Right ventricle myocardium superior (tissue), 1 donor: ENCODE measurements at places on chromosomes 7 and 10.
A peak's percentile ranks its signal among the peaks of the same experiment; 100 is the strongest.

GRCh38 chr10:93746844-93747284, 10.9 kb upstream of the LGI1 start:
- DNase-seq, result no peak

- DNase-seq, result peak; percentile 48
Measured at GRCh38 chr7:98217623-98218582, 6.7 kb downstream of the BHLHA15 start.

GRCh38 chr10:70190102-70190501, 19.8 kb upstream of the SAR1A start:
- DNase-seq, result no peak

GRCh38 chr10:103192089-103192450, 1.0 kb downstream of the NT5C2 start:
- DNase-seq, result no peak

DNA sequence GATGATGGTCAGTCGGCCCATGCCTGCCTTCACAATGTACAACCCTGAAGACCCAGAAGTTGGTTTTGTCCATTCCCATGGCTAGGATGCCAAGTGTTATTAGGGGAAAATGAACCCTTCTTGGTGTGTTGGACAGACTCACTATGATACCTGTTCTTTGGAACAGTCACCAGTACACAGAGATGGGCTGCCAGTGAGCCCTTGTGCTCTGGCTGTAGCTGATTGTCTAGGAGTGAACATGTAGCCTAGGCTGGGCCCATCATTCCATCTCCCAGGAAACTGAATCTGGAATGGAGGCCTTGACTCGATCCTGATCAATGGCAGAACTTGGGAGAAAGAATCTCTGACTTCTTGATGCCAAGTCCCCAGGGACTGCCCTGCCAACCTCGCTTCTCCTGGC, 188.9 kb downstream of the EVX1 start:
- no peak for DNase-seq

- DNase-seq, result no peak
Measured at GRCh38 chr7:24143547-24143946, 140.4 kb upstream of the NPY start.

DNA sequence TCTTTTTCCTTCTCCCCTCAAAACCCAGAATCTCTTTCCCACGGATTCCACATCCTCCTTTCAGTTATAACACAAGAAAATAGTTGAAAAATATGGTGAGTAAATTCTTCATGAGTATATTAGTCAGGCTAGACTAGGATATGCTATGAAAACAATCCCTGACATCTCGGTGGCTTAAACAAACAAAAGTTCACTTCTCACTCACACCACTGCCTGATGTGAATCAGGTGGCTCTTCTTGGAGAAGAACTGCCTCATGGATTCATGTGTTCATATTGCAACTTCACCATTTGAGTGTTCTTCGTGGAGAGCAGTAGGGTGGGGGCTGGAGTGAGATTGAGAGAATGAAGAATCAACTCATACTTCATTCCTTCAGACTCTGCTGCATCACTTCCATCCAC, 204.1 kb downstream of the PHF14 start:
- DNase-seq, result no peak

- no peak for DNase-seq
Measured at GRCh38 chr10:128230401-128230800, 104.2 kb upstream of the MKI67 start.

DNA sequence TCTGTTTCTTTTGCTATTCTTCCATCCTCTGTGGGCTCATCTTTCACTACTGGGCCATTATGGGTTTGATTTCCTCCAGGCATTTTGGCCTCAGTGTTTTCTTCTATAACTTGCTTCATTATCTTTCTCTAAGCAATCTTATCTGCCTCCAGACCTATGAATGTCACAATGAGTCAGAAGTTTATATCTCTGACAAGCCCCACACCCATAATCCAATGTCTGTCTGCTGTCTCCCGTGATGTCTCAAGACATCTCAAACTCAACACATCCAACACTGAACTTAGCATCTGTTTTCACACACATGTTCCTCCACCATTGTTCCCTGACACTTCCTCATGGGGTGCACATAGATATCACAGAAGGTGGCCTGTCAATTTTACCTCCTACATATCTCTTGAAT, 46.7 kb upstream of the RHOBTB1 start:
- DNase-seq, result no peak

DNA sequence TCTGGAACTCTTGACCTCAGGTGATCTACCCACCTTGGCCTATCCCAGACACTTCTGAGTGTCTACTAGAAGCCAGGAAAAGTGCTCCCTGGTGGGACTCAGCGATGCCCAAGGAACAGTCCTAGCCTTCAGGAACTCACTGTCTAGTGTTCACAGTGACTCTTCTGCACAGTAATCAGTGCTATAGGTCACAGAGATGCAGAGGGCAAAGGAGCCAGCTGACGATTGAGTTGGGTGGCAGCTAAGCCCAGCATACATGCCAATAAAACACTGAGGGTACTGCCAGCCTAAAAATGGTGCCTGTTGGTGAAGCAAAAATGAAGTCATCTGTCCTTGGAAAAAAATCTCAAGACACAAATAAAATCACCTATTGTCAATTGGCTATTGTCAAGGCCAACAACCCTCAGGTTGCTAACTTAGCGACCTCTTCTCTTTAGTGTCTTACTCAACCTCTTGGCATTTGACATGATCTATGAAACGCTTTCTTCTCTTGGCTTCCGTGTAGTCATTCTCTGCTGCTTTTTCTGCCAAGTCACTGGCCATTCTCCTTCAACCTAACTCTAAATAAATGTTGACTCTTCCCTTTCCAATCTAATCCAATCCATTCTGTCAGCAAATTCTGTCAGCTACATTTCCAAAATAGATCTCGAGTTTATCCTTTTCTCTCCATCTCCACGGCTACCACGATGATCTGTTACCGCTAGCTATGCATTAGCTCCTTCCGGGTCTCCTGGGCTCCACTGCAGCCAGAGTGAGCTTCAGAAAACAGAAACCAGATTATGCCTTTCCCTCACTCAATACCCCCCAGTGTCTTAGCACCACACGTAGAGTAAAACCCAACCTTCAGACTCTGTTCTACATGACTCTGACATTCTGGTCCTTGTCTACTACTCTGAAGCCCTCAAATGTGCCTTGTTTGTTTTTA, 99.2 kb downstream of the ATXN7L1 start:
- no peak for DNase-seq

DNA sequence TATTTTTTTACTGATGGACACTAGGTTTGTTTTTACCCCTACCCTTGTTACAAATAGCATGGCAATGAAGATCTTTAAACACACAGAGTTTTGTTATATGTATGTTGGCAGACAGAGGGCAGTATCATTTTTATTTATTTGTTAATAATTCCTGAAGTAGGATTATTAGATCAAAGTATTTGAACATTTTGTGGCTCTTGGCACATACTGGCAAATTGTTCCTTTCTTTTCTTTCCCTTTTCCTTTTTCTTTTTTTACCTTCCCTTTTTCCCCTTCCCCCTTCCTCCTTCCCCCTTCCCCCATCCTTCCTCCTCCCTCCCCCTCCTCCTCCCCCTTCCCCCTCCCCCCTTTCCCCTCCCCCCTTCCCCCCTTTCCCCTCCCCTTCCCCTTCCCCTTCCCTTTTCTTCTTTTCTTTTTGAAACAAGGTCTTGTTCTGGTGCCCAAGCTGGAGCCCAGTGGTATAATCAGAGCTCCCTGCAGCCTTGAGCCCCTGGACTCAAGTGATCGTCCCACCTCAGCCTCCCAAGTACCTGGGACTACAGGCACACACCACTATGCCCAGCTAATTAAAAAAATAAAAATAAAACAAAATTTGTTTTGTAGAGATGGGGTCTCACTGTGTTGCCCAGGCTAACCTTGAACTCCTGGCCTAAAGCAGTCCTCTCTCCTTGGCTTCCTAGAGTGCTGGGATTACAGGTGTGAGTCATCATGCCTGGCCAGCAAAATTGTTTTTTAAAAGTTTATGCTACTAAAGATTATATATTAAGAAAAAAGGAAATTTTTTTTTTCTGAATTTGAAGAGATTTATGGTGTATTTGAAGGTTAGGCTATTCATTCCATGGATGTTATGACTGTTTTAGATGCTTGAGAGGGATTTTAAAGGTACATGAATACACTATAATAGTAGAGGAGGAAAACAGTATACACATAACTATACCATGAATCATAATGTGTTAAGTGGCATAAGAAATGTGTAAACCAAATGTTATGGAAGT, 39.3 kb downstream of the SEPTIN7 start:
- no peak for DNase-seq

DNA sequence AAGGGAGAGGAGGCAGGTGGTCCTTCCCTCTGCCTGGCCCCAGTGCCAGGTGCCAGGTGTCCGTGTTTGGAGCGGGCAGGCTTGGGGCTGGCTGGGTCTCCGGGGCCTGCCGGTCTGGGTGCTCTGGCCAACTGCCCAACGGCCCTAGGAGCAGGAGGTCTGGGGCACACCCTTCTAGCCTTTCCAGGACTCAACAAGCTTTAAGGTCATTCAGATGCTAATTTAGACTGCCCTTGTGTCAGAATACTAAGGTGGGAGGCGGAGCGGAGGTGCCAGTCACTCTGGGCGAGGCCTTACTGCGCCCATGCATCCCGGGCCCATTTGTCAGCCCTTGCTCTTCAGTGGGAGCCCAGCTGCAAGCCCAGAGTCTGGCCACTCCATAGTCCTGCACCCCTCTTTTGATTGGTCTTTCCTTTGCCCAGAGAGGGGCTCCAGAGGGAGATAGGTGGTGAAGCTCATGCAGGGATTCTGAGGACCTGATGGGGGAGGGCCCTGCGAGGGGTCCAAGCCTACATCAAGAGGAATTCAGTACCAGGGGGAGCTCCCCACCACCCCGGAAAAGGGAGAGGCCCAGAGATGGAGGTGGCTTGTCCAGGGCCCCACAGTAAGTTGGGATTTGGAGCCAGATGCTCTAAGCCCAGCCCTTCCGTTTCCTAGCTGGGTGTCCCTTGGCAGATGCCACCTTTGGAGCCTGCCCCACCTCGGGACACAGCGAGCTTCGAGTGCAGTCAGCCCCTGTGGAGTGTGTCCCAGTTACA, 1.3 kb downstream of the PGAM2 start:
- DNase-seq, result no peak

- DNase-seq, result no peak
Measured at GRCh38 chr7:97313900-97314299, 196.4 kb downstream of the SDHAF3 start.

DNA sequence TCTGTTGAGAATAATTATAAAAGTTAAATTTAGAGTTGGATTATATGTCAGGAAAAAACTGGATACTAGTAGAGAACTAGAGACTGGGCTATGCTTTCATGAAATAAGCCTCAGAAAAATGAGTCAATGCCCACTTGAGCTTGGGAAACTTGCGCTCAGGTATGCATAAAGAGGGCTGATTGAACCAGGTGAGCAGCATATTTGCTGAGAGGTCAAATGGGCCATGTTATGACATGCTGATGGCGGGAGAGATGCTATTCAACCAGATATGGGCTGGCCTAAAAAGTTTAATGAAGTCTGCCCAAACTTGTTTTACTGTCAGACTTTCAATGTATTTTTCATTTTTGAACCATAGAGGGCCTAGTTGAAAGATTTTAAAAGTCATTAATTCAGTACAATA, 837.6 kb upstream of the GHITM start:
- no peak for DNase-seq

DNA sequence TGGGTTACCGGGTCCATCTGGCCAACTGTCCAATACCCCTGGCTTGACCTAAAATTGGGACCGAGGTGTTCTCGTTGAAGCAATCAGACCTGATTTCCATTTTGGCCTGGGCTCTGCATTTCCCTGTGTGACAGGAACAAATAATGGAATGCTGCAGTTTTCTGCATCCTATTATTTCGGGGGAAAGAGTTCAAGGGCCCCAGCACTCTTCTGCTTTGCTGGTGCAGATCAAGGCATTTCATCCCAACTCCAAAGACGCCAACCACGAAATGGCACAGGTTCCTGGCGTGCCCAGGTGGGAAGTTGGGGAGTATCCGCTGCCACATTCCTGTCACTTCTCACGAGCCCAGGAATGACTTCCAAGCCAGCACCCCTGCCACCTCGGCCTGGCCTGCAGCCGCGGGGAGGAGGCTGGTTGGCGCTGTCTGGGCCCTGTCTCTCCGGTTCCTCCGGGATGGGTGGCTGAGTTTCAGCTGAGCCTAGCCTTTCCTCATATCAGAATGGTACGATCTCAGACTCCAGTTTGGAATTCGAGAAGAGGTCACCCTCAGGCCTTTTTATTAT, 56.5 kb downstream of the FAM171A1 start:
- no peak for DNase-seq

GRCh38 chr10:27838361-27838760, 92.7 kb upstream of the MKX start:
- DNase-seq, result no peak

DNA sequence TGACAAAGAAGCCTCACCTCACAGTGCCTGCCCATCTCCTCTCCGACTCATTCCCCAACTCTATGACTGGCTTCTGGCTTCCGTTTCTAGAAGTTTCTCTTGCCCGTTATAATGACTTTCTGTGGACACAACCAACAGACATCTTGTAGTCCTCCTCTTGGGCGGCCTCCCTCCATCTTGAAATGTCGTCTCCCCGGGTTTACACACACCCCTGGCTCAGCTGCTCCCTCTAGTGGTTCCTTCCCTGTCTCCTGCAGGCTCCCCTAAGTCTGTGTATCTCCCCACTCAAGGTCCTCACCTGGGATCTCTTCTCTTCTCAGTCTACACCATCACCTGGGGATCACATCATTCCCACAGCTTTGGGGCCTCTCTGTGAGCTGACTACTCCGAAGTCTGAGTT, 123.4 kb upstream of the NEBL start:
- DNase-seq, result no peak

- no peak for DNase-seq
Measured at GRCh38 chr10:22712211-22712955, 2.0 kb downstream of the PIP4K2A start.

DNA sequence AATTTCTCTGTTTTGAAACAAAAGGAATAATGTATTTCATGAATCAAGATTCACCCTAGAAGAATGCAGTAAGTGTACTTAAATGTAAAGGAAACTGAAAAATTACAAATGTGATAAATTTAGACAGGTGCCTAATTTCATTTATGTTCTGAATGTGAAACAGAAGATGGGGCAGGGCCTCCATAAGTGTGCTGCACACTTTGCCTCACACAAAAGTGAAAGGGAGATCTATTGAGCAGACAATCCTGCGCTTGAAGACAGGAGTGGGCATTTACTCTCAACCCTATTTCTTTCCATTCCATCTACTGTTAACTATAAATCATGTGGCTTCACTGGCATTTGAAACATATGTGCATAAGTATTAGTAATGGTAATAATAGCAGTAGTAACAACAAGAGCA, 36.2 kb downstream of the GNG11 start:
- no peak for DNase-seq

GRCh38 chr10:11337516-11337915, 273.9 kb downstream of the USP6NL start:
- no peak for DNase-seq

GRCh38 chr10:80260295-80261243, 28.9 kb downstream of the MAT1A start:
- no peak for DNase-seq

- DNase-seq, result no peak
Measured at GRCh38 chr7:137572056-137572784, 228.7 kb upstream of the PTN start.
